Cortex of kidney (tissue), 1 donor: ENCODE measurements at places on chromosomes 4 and X.

DNA sequence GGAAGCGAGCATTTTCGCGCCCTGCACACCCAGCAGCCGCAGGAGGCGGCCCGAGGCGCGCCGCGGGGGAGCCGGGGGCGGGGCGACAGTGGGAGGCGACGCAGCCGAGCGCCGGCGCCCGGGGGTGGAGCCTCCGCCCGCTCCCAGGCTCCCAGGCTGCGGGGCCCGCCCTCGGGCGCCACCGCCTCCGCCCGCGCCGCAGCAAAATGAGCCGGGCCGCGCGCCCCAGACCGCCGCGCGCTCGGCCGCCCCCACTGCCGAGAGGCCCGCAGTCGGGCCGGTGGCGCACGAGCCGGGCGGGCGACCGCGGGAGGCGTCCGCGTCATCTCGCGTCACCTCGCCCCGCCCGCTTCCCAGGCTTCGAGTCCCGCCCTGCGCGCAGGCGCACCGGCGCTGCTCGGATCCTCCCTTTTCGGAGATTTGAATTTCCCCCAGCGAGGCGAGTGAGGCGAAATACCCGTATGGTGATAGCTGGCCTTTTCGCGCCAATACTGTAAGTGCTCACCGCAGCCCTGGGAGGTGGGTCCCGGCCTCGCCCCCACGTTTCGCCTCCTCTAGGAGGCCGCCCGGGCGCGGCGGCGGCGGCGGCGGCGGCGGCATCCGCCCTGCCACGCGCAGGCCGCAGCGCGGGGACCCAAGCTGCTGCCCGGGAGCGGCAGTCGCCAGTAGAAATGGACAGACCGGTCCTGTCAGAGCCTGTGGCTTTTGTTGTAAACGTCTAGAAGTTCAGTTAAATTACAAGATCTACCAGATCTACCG, at the start of gene TMEM187:
TSS of gene TMEM187 (plus strand) at position 387 of the 759 bp plus-strand sequence. CDS start 9,309 bp downstream, outside the sequence.
- peak; percentile 53 for DNase-seq

DNA sequence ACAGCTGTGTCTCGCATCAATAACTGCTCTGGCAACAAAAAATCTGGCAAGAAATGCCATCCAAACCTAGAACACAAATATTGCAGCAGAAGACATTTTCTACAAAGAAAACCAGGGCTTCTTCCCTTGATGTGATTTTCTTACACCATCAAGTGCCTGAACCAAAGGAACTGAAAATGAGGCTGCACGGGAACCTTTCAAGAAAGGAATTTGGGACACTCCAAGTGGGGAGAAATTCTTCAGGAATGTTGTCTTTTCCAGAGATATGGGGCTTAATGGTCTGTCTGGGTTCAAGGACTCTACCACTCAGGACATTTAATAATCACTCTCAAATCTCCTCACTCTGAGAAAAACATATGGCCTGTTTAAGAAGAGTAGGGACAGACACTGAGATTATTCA, 57.6 kb downstream of the PRDM5 start:
- no peak for DNase-seq

DNA sequence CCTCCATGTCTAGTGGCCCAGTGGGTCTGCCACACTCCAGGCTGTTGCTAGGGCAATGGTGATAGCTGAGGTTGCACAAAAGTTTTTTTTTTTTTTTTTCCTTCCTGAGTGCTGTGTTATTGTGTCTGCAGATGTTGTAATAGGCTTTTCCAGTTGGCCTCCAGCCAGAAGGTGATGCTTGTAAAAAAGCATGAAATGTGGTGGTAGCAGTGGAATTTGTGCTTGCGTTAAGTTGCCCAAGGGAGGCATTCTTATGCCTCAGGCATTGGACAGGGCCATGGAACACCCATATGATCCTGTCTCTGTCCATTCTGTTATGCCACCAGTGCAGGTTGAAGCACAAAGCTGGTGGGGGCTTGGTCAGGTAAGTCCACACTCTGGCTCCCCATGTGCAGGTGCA, 660.5 kb upstream of the SPANXN1 start:
- DNase-seq = no peak

DNA sequence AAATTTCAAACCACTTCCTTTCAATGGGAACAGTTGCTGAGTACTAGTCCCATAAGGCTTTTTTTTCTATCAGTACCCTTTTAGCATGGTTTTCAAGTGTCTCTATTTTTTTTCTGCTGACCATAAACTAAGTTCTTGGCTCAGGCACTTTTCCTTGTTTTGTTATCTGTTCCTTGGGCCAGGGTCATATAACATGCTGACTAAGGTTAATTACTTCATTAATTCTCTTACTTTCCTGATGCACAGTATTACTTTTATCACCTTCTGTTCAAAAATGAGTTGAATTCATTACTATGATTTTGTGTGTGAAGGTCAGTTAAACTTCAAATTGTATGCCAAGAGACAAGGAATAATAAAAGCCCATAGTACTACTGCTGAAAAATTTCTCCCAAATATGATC, 19.7 kb upstream of the BTC start:
- DNase-seq = no peak

DNA sequence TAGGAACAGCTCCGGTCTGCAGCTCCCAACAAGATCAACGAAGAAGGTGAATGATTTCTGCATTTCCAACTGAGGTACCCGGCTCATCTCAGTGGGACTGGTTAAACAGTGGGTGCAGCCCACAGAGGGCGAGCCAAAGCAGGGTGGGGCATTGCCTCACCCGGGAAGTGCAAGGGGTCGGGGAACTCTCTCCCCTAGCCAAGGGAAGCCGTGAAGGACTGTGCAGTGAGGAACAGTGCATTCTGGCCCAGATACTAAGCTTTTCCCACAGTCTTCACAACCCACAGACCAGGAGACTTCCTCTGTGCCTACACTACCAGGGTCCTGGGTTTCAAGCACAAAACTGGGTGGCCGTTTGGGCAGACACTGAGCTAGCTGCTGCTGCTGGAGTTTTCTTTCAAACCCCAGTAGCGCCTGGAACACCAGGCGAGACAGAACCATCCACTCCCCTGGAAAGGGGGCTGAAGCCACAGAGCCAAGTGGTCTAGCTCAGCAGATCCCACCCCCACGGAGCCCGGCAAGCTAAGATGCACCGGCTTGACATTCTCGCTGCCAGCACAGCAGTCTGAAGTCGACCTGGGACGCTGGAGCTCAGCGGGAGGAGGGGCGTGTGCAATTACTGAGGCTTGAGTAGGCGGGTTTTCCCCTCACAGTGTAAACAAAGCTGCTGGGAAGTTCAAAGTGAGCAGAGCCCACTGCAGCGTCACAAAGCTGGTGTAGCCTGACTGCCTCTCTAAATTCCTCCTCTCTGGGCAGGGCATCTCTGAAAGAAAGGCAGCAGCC, 84.6 kb downstream of the THOC2 start:
- DNase-seq = no peak

DNA sequence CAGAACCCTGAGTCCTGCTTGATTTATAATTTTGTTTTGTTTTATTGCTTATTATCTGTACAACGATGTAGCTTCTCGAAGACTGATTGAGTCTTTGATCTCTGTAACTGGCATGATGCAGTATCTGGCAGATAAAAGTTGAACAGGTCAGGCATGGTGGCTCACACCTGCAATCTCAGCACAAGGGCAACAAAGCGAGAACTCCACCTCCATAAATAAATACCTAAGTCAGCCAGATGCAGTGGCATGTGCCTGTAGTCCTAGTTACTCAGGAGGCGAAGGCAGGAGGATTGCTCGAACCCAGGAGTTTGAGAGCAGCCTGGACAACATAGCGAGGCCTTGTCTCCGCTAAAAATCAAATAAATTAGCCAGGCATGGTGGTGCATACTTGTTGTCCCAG, 15.7 kb upstream of the WDR19 start:
- no peak for DNase-seq

- no peak for DNase-seq
Measured at GRCh38 chrX:118496763-118497079, 1.1 kb downstream of the DOCK11 start.

DNA sequence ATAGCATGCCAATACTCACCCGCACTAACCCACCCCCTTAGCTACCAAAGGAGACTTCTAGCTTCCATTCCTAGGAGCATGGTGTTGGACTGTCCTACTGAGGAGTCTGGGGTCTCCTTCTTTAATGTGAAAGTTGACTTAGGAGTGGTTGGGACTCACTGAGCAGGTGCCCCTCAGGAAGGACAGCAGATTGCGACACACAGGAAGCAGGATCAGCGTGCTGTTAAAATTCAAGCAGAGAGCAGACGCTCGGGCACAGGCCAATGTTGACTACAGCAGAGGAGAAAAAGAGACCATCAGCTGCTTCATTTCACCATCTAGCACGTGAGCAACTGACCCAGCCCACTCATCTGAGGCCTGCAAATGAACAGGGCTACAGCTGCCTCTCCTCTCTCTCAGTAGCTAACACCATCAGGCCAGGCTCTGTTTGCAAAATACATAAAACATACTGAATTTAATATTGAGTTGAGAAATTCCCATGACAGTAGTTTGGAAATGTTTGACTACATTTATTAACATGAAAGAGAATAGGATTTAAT, 10.8 kb downstream of the NOX1 start:
- no peak for DNase-seq

DNA sequence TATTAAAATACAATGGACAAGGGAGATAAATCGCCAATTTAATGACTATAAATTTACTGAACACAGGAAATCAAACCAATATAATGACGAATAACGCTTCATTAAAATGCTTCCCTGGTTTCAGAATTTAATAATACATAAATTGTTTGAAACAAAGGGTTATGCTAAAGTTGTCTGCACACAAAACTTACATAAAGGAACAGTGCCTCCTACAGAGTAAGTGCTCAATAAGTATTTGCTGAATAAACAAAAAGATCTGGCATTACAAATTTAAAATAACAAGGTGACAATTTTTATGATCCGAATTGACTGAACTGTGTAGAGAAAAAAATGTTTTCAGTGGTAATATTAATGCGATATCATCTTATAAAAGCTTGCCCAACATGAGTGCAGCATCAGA, 69.6 kb downstream of the NOCT start:
- no peak for DNase-seq

DNA sequence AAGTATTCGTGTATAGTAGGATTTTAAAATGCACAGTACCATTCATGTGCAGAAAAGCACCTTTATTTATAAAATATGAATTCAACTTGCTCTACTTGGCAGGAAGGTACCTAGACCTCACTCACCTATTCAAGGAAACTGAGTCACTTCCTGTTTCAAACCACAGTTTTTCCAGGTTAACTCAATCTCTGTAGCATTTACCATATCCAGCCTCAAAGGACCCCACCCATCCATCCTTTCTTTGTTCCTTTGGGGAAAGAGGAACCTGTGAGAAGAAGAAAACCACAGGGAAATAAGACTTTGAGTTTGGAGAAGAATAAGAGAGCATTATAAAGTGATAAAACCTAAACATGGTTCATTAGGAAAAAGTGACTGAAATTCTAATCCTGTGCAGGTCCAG, 250.7 kb downstream of the CBR4 start:
- no peak for DNase-seq

DNA sequence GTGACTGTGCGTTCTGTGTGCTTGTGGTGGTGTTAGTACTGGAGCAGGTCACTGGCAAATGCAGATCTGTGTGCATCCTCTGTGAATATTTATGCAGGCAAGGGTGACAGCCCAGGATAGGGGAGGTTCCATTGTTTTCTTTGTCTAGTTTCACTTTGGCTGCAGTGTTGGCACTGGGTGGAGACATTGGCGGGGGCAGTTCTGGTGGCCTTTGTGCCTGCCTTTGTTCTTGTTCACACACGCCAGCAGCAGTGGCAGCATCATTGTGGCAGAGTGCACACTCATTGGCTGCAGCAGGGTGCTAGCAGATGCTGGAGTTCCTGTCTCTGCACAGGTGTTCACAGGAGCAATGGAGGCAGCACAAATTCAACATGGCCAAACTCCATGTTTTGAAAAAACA, 495.3 kb downstream of the UBE2NL start:
- DNase-seq = no peak

DNA sequence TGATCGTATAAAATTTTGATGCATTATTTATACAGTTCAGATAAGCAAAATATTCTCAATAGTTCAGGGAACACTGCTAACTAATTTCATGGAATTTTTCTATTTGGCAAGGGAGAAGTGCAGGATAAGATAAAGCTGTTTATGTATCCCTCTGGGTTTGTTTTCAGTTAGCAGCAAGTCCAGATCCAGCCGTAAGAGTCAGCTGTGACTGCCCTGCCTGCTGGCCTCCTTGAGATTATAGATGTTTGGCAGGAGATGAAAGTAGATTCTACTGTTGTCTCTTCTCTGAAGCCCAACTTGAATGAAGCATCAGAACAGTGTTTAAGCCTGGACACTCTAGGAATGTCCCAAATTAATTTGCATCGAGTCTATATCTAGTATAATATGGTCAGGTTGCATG, 29.5 kb downstream of the ANTXR2 start:
- DNase-seq = no peak

DNA sequence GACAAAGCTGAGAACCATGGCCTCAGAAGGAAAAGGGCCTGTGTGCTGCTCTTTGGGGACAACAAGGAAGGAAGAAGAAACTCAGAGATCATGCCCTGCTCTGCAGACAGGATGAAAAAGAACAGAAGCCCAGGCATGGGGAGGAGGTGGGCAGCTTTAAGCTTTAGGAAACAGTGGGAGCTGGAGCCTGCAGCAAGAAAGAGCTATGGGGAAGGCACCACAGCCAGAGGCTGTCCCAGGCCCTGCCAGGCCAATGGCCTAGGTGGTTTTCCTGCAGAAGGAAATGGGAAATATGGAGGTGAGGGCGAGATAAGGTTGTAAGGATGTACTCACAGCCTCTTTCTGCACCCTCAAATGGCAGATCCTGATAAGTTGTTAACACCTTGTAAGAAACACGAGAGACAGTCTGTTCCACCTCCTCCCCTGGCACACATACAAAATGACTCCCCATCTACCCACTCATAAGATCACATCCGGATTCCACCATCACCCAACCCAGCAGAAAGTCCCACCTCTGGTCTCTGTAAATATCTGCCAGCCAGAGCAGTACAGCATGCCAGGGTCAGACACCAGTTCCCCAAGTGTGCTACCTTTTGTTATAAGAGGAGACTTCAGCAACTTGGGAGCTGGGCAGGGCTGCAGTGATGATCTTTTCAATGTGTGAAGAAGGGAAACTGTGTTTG, 105.2 kb downstream of the RTL5 start:
- DNase-seq = no peak

GRCh38 chrX:10155137-10155536, 1.6 kb upstream of the CLCN4 start:
- DNase-seq = no peak

DNA sequence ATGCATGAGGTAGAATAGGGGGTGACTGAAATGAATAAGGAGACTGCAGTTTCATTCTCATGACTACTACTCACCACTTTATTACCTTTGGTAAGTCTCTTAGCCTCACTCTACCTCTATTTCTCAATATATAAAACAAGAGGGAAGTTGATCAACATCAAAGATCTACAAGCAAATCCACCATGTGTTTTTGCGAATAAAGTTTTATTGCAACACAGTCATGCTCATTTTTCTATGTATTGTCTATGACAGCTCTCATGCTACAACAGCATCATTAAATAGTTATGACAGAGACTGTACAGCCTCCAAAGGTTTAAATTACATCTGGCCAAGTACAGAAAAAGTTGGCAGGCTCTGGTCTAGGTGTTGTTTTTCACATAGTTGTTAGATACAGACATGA, 72.6 kb upstream of the CPEB2 start:
- DNase-seq = no peak

GRCh38 chr4:41753942-41754341, 5.4 kb upstream of the PHOX2B start:
- no peak for DNase-seq

- DNase-seq = no peak
Measured at GRCh38 chrX:106039920-106040319, 1.4 kb upstream of the SERPINA7 start.
